AG04449 (cell line): ENCODE measurements at places on chromosomes 13 and 19.

GRCh38 chr19:20182222-20182785, 15.3 kb downstream of the ZNF486 start:
- no peak for DNase-seq

GRCh38 chr19:48518207-48518606, 6.6 kb upstream of the LMTK3 start:
- DNase-seq: no peak

DNA sequence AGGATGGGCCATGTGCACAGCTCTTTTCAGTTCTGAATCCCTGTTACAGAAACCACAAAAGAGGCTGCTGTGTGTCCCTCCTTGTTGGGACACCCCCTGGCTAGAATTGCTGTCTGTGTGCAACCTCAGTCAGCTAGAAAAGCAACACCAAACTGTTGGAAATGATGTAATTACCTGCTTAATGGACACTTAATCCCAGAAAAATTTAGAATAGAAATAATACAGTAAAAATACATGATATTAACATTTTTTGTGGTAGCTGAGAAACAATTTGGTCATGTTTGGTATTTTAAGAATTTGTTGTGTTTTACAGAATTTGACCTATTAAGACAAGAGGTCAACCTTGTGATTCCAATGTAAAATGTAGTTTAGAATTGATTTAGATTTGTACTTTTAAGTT, 46.8 kb downstream of the FAM124A start:
- DNase-seq: no peak

DNA sequence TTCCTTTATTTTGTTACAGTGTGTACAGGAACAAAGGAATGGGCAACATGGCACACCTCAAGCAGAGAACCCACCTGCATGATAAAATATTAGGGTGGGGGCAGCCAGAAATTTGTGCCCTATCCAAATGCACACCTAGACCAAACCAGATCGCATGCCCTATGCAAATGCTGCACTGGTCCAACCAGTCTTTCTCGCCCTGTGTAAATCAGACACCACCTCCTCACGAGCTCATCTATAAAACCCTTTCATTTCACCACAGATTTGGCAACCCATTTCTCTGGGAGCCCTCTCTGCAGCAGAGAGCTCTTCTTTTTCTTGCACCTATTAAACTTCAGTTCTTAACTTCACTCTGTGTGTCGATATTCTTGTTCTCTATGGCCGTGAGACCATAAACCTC, 1559.2 kb downstream of the SLITRK1 start:
- no peak for DNase-seq

DNA sequence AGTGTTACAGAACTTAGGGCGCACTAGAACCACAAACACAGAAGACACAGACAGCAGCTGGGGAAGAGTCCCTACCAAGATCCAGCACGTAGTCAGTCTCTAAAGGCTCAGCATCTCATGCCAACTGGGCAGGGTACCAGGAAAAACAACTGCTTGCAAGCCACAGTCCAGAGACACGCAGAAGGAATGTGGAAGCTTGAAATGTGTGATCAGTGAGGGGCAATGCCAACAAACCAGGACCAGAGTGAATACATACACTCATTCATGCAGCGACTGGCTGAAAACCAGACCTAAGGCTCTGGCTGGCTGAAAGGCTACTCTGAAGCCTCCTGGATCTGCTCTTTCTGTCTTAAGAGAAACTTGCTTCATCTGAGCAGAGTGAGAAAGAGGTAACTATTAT, 1484.8 kb downstream of the EFNB2 start:
- peak; percentile 29 for DNase-seq

DNA sequence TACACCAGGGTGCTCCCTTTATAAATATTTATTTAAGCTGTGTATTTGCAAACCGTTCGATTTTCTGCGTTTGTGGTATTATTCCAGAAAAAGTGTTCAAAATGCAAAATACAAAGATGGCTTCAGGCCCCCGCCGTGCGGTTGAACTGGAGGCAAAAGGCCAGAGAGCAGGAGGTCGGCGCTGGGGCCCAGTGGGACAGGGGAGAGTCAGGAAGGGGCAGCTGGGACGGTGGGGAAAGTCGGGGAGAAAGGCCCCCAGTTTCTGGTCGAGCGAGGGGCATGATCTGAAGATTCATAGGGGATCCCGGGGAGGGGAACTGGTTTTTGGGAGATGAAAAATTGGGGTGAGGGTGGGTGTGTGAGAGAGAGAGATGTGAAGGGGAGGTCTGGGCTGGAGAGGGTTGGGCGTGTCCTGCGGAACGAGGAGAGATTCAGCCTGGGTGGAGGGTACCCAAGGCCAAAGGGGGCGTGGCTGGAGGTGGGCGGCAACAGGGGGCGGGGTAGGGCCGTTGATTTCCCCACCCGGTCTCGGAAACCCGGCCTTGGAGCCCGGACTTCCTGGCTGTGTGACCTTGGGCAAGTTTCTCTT, 678 bp downstream of the ISOC2 start:
- DNase-seq: no peak

- no peak for DNase-seq
Measured at GRCh38 chr13:91594061-91594460, 195.6 kb downstream of the GPC5 start.

DNA sequence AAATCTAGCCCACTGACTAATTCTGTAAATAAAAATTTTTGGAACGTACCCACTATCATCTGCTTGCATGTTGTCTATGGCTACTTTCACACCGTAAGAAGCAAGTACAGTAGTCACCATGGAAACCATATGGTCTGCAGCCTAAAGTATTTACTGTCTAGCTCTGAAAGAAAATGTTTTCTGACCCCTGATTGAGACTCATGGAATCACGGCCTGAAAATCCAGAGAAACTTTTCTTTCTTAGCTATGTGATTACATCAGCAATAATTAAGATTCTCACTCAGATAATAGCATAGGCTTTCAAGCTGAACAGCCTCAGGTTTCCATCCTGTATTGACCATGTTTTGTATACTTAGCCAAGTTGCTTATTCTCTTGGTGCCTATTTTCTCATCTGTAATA, 264.6 kb downstream of the NHLRC3 start:
- no peak for DNase-seq

DNA sequence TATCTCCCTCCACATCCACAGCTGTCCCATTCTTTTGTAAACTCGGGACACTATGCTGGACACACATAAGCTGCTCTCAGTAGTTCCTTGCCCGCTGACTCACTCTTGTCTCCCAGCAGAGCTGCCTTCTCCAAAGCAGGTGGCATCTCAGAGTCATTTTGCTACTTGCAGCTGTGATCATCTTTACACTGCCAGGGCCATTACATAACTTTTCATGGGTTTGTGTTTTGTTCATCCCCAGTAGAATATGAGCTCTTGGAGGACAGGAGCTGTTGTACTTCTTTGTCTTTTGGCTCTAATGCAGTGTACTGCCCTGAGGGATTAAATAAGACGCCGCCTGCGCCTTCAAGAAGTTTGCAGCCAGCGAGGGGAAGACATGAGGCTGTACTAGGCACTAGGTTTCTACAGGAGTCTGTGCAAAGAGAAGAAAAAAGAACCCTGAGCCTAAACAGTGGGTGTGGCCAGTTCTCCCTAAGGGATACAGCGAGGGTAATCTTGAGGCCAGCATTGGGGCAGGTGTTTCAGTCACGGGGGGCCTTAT, 40.8 kb upstream of the GPR183 start:
- DNase-seq: no peak

DNA sequence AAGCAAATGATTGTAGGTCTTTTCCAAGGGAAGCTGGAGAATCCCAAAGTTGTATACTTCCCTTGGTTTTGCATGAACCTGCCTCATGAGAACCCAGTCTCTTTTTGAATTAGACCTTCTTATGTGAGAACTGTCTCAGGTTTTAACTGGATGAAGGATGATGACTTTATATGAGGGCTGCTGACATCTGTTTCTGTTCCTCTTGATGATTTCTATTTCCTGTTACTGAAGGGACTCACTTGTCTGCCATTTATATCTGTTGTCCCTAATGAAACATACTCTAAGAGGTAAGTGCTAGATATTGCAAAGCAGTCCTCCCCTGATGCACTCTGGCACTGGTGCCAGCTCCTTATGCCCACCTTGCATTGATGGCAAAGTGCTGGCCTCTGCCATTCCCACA, 33.6 kb downstream of the ERICH4 start:
- DNase-seq: no peak

DNA sequence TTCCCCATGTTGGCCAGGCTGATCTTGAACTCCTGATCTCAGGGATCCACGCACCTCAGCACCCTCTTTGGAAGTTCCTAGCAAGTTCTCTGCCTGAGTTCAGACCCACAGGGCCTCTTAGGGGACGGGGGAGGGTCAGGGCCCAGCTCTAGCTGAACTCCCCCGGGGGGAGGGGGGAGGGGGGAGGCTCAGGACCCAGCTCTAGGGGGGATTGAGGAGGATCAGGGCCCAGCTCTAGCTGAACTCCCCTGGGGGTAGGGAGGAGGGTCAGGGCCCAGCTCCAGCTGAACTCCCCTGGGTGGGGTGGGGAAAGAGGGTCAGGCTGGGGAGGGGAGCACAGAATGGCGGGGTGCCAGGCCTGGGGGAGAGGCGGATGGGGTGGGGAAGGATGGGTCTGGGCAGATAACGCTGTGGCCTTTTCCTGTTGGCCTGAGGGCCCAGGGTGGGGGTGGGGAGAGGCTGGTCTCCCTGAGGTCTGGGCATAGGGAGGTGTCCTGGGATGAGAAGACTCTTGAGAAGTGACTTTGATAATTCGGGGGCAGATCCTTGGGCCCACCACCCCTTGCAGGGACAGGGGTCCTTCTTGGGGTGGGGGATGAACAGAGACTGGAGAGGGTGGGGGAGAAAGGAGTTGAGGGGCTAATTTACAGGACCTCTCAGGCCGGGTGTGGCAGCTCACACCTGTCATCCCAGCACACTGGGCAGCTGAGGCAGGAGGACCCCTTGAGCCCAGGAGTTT, 5.5 kb upstream of the PTBP1 start:
- no peak for DNase-seq

DNA sequence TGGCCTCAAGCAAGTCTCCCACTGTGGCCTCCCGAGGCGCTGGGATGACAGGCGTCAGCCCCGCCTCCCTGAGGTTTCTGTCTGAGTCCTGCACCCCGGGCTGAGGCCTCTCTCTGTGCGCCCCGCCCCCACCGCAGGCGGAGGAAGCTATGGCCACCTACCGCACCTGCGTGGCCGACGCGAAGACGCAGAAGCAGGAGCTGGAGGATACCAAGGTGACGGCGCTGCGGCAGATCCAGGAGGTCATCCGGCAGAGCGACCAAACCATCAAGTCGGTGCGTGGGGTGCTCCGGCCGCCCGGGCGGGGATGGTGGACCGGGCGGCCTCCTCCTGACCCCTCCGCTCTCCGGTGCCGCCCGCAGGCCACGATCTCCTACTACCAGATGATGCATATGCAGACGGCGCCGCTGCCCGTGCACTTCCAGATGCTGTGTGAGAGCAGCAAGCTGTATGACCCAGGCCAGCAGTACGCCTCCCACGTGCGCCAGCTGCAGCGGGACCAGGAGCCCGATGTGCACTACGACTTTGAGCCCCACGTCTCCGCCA, 12.7 kb downstream of the ARHGAP45 start:
- no peak for DNase-seq

DNA sequence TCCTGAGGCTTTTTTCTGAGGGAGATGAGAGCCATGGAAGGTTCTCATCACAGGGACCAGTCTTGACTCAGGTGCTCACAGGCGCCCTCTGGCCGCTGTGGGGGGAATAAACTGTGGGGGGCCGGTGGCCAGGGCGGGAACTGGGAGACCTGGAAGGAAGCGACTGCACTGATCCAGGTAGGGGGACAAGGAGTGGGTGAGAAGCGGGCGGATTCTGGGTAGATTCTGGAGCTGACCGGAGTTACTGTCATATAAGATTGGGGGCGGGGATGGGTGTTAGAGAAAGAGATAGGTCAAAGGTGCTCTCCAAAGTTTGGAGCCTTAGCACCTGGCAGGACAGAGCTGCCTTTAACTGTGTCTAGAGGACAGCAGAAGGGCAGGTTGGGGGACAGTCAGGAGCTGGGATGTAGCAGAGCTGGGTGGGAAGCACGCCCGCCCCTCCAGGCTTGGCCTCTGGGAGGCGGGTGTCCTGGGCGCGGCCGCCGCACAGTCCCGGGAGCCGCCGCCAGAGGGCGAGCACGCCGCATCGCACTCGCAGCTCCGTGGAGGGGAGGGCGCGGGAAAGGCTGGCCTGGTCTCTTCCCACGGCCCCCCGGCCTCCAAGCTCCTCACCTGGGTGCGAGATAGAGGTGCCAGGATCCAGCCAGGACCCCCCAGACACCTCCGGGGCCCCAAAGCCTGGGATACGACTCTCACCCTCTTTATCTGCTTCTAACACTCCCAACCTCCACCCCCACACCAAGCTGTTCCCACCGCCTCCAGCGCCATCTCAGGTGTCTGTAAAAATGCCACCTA, 4.2 kb upstream of the DAND5 start:
- DNase-seq: no peak

DNA sequence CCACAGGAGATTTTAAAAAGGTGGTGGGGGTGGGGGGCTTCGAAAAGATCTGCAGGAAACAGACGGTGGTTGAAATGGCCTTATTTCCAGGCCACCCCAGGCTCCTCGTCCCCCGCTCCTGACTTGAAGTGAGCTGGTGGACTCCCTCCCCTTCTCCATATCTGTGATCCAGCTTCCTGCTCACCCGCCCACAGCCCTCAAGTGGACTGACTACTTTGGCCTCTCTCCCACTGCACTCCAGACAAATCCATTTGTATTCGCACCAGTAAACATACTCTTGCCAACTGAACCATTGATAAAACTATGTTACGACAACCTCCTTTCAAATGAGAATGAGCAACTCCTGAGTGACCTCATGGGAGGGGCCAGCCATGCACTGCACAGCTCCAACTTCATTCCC, 259.5 kb downstream of the COL4A1 start:
- DNase-seq: no peak

DNA sequence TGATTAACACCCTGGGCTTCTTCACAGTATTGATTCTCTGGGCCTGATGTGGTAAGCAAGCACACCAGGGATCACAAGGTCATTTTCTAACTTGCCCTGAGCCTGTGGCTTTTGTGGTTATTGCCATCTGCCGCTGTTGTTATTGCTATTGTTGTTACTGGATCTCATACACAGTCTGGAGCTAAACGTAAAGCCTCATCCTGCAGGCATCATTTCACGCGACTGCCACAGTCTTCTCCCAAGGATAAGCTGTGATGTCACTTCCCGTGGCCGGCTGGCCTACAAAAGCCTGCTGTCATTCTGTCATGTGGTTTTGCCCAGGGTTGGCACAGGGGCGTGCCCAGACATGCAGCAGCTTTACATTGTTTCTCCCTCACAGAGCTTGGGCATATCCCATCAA, 154.0 kb upstream of the GPR12 start:
- DNase-seq: no peak

DNA sequence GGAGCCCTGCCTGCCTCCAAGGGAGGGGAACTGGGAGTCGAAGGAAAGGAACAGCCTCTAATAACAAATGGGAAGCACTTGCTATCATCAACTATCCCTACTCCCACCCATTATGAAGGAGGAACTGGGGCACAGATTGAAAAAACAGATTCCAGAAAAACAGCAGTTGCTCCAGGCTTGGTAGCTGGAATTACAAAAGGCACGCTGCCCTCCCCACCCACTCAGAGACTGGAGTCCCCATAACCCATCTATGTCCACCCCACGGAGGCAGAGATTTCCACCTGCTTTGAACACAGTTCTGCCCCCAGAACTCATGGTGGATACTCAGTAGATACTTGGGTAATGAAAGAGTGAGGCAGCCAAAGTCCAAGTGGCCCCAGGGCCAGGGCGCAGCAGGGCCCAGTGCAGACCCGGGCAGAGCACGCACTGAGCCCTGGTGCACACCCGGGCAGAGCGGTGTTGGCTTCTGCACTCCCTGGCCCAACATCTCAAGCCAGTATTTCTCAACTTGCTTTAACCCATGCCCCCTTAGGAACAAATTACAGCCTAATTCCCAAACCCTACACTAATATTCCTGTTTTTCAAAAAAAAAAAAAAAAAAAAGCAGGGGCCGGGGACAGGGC, 19.1 kb upstream of the CCNP start:
- DNase-seq: no peak

- DNase-seq: no peak
Measured at GRCh38 chr13:23185542-23185941, 4.8 kb downstream of the SGCG start.
